ENCODE measurements at places on chromosomes 2 and 18.

DNA sequence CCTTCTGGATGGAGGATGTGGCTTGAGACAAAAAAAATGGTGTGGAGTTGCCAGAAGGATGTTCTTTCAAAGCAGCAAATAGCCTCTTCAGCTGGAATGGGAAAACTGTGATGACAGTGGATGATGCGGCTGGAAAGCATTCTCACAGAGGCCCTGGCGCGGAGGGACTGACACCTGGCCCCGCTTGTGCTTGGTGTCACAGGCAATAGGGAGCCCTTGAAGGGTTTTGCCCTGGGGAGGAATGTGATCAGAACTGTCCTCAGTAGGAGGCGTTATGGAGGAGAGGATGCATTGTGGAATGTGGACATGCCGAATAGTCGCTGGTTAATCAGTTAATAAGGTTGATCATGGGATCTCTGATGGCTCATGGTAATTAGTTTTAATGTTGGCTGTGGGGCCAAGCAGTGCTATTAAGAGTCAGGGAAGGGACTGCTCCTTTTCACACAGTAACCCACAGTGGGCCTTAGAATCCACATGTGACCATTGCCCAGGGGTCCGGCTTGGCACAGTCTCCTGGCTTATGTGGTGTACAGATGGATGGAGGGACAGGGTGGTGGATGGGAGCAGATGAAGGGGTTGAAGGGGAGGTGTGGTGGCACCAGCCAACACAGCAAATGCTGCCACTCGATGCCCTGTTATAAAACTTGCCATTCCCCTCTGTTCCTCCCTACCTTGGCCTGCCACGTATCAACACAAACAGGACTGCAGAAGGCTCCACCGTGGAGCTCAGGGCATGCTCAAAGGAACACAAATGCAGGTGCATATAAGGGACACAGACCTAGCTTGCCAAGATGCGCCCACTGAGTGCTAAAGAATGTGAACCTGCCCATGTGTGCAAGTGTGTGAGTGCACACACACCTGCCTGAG, 71.7 kb downstream of the CIB4 start:
- no peak for DNase-seq

DNA sequence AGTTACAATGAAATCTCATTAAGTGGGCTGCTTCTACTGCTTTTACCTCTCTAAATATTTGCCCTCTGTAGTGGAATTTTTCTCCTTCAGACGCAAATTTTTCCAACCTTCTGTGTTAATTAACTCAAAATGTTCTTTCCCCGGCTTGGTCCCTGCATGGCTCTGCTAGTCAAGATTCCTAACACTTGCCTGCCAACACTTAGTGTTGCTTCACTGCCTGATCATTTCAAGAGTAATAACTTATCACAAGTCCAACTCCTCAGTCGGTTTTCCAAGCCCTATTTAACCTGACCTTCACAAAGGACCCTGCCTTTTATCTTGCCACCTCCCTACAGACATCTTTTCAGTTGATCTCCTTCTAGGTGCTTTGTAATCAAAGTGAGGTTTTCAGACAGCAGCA, 142.7 kb downstream of the HRH4 start:
- no peak for DNase-seq

GRCh38 chr18:74482697-74483096, 13.5 kb upstream of the CNDP2 start:
- no peak for DNase-seq

GRCh38 chr2:241399941-241400922, 44.1 kb downstream of the FARP2 start:
- DNase-seq, result no peak

GRCh38 chr18:34592481-34592880, 117.6 kb upstream of the DTNA start:
- DNase-seq, result no peak

- DNase-seq, result no peak
Measured at GRCh38 chr2:118967124-118967880, 25.3 kb downstream of the MARCO start.

DNA sequence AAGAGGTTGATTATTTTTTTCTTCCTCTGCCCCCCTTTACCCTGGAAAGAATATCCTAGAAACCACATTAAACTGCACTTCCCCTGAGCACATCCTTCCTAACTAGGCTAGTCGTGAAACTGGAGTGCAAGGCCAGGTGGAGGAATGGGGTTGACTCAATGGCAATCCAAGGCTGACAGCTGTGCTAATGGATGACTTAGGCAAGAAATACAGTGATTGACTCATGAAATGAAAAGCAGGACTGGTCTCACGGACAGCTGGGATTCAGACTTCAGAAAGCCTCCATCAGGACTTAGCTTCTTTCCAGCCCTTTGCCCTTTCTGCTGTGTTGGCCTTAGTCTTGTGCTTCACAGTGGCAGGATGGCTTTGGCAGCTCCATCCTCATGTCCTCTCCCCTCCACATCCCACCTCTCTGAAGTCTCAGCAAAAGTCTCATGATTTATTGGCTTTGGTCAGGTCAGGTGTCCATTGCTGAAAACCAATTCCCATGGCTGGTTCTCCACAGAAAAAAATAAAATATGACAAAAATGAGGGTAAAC, 33.8 kb downstream of the INSIG2 start:
- no peak for DNase-seq

GRCh38 chr2:179255129-179255528, 9.5 kb downstream of the SESTD1 start:
- DNase-seq, result no peak

DNA sequence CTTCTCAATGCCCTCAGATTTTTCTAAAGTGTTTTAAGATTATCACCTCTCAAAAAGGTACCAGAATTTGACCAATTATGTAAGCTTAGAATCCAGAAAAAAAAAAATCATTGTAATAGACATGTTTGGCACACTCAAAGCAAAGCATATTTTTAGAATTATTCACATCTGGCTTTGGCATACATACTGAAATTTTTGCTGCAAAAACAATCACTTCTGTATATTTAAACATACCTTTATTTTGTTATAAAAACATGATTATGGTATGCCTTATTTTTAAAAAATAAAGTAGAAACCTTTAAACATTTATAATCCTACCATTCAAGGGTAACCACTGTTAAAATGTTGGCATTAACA, 143.3 kb downstream of the ESCO1 start:
- no peak for DNase-seq

DNA sequence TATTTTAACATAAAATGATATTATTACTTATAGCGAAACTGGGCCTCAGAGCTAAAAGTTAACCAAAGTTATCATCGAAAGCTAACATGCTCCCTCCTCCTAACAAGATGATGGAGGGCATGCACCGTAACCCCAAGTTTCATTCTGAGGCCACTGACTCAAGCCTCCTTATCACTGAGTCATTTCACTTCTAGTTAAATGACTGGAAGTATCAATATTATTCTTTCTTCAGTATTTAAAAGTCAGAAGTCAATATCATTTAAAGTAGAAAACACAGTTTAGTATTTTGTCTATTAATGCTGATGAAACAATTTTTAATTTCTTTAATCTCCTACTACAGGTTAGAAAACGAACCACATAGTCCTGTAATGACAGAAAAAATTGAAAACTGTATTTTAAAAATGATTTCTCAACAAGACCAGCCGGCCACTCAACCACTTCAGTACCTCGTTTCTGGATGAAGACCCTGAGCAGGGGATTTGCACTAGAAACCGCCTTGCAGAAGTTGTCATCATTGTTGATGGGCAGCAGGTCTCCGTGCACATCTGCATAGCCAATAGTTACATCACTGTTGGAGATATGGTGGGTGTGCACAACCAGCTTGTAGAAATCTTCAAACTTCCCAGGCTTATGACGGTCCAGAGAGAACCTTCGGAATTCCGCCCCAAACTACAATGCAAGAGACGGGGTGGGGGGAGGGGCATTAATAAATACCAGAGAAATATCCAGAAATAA, 44.9 kb downstream of the PARD6G start:
- no peak for DNase-seq
